ENCODE measurements at places on chromosomes 7 and 10.

DNA sequence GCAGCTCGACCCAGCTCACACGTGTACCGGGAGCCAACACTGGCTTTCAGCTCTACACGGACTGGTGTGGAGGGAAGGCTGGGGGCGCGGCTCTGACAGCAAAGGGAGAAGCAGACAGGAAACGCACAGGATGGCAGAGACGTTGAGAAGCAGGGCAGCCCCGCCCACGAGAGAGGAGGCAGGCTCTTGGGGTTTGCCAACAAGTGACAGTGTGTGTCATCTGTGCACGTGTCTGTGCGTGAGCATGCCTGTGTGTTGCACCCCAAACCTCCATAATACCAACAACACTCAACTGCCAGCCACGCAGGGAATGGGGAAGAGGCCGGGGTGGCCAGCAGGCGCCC lies 64.4 kb upstream of the PDGFA start:
- no peak for DNase-seq

DNA sequence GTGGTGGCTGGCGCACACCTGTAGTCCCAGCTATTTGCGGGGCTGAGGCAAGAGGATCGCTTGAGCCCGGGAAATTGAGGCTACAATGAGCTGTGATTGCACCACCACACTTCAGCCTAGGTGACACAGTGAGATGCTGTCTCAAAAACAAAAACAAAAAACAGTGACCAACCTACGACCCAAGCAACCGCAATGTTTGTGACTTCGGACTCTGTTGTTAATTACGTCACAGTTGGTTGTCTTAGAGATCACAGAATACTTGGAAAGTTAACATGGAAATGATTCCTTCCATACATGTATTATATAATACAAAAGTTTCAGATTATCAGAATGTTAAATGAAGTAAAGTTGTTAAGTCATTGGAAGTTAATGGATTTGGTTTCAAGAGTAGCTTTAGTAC lies 106.2 kb downstream of the REEP3 start:
- DNase-seq: no peak

DNA sequence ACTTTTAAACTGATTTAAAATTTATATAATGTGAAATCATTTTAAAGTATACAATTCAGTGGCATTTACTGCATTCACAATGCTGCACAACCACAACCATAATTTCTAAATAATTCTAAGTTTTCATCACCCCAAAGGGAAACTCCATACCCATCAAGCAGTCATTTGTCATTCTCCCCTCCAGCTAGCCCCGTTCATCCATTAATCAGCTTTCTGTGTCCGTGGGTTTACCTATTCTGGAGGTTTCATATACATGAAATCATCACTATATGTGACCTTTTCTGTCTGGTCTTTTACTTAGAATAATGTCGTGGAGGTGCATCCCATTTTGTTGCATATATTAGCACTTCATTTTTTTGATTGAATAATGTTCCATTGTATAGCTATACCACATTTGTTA lies 214.1 kb downstream of the ADK start:
- DNase-seq: no peak

DNA sequence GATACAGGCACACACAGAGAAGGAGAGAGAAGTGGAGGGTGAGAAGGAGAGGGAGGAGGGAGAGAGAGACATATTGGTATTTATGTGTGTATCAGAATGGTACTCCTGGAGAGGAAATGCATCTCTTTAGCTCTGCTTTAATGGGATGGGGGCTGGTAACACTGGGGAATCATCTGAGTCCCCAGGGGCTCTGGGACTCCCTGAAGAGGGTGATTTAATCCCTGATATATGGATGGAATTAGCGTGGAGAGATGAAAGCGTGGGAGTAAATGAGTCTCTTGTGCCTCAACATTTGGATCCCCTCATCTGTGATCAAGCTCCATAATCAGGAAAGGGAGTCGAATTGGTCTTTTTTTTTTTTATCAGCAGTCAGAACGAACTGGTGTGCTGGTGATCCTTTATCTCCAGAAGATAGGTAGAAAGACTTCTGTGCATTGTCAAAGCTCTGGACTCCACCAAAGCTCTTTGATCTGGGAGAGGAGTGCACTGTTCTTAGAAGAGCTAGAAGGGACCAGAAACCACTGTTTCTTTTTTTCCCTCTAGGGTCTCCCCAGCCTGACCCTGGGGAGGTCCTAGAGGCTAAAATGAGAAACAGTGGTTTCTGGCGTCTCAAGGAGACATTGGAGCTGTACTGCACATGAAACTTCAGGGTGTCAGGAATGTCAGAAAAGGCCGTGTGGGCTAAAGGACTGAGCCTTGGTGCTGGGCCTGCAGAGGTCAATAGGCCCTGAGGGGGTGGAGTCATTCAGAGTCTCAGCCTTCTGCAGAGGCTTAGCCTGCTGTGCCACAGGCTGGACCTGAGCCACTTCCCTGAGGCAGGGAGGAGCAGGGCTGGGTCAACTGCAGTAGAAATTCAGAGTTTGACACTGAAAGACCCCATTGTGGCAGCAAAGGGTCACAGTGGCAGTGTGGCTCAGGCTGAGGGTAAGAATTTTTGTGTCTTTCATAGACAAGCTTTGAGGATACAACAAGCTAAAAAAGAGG lies 234.4 kb upstream of the SLC26A5 start:
- peak; percentile 12 for DNase-seq

DNA sequence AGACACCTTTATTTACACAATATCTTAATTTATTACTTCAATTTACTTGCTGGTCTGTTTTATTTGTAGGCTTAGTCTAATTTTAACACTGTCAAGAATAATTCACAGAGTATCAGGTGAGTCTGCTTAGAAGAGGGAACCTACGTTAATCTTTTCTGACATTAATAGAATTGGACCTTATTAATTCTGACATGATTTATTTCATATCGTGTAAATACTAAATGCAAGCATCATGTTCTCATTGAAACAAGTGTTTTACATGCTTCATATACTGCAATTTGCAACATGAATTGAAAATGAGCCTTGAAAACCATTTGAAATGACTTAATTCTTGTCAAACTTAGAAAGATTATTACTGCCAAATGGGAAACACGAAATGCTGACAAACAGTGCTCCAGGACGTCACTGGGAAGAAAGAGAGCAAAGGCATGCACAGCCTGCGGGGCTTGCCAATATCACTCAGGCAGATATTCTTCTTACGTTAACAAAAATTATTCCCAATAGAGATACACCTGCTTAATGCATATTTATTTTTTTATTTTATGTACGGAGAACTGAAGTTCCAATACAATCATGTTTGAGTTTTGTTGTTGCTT lies 282.0 kb upstream of the AKR1E2 start:
- no peak for DNase-seq

DNA sequence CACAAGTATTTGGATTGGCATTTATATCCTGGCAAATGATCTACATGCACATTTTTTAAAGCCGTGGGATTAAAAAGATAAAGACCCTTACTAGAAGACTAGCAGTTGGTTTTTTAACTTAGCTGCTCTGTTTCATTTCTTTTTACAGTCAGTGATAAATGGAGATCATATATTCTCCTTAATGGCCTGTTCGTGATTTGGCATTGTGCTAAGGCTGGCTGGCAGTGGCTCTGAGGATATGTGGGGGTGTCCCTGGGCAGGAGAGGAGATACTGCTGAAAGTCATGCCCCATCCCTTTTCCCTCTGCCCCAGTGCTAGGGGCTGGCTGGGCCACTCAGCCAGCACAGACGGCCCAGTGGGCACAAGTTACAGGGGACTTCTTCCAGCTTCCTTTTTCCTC lies 341.7 kb downstream of the PRPF18 start:
- DNase-seq: no peak

GRCh38 chr10:110919349-110919931 lies at the start of gene SHOC2:
Gene SHOC2, plus strand, starts transcription at chr10:110919604. Its CDS starts 44,755 bp downstream, at chr10:110964359.
- peak; percentile 99 for DNase-seq

GRCh38 chr10:108454793-108455192 lies 1290.3 kb upstream of the SORCS1 start:
- DNase-seq: no peak

DNA sequence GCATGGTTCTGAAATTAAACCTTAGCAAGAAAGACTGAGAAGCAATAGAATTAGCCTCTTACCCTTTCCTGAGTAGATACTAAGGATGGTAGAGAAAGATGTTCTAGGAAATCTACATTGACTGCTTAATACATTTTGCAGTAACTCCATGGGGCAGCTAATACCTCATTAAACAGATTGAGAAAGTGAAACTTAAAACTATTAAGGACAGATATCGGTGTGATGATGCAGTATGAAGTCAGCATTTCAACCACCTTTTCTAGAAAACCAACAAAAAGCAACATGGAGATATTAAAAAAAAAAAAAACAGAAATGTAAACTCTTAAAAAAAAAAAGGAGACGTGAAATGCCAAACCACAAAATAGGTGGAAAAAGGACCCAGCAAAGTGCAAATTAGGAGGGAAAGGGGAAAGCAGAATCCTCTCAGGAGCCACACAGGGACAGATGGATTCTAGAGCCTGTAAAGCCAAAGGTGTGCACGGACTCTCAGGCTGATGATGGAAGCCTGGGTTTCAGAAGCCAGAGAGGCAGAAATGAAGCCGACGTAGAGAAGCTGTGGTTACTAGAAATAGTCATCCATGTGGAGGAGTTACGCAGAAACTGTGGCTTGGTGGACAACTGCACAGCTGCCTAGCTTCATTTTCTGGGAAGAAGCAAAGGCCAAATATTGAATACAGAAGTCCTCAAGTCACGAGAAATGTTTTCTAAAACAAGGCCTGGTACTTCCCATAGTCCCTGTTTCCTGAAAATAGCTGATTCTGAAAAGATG lies 38.1 kb upstream of the GPR141 start:
- no peak for DNase-seq

Data from WTC11 (cell line).